ENCODE measurements at places on chromosomes 6 and 20. TPM values are rescaled to one million over a fixed set of nuclear protein-coding genes. Genes with fewer than 3 reads are reported as not detected.

The PCMTD2 gene
- 16.8 TPM for polyA plus RNA-seq

The C6orf52 gene
- polyA plus RNA-seq: 0.27 TPM

The RAB22A gene
- 8.6 TPM for polyA plus RNA-seq

The UBD gene
- polyA plus RNA-seq: 0.10 TPM

The ZNF334 gene
- polyA plus RNA-seq: 0.08 TPM

DNA sequence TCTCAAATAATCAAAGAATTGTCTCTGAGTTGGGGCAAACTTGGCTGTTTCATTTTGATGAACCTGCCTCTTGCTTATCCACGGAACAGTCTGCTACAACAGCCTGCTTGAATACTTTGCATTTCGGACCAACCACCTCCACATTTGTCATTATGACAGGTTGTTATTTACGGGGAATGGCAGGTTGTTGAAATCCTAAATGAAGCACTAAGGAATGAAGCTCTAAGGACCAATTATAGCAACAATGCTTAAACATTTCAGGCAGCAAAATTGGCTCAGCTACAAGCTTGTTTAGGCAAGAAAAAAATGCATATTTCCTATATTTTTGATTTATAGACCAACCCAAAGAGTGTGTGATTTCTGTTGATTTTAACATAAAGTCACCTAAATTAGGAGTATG lies 84.5 kb downstream of the MAP3K7 start:
- no peak for DNase-seq
- H3K36me3 ChIP-seq: no peaks in the 10 kb centered on the region
- no peak overlapping the region for H3K4me3 ChIP-seq
- no peaks in the 10 kb centered on the region for H3K4me1 ChIP-seq

DNA sequence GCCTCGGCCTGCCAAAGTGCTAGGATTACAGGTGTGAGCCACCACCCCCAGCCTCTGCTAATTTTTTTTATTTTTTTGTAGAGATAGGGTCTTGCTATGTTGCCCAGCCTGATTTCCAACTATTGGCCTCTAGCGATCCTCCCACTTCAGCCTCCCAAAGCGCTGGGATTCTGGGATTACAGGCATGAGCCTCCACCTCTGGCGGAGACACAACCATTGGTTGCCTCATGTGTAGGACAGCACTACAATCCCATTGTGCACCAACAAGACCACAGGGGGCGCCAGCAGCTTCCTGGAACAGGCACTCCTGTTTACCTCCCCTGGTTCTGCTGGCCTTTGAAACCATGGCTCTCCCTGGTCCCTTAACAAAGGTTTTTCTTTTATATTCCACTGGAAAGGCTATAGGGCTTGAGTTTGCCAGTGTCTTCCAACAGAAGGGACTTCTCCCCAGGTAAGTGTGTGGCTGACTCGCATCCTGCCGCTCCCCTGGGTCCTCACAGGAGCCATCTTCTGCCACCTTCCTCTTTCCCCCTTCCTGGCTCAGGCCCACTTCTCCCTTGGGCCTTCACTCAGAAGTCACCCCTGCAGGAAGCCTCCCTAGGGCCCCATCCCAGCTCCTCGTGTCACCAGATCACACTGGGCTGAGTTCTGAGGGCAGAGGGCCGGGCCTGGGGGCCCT lies 39.2 kb upstream of the TLDC2 start:
- peaks cover 27% of the 10 kb centered on the region for H3K4me1 ChIP-seq
- H3K36me3 ChIP-seq: no peaks in the 10 kb centered on the region
- no peak overlapping the region for H3K27ac ChIP-seq
- DNase-seq: peak; percentile 43

- DNase-seq: peak; percentile 94
- H3K4me1 ChIP-seq: peaks cover 60% of the 10 kb centered on the region
- peak overlapping the region; percentile 82 for H3K27ac ChIP-seq
- no peaks in the 10 kb centered on the region for H3K36me3 ChIP-seq
- no peaks in the 10 kb centered on the region for H3K27me3 ChIP-seq
- H3K4me3 ChIP-seq: no peak overlapping the region
Observed at GRCh38 chr6:52551483-52552277, 25.2 kb downstream of the TRAM2 start.

DNA sequence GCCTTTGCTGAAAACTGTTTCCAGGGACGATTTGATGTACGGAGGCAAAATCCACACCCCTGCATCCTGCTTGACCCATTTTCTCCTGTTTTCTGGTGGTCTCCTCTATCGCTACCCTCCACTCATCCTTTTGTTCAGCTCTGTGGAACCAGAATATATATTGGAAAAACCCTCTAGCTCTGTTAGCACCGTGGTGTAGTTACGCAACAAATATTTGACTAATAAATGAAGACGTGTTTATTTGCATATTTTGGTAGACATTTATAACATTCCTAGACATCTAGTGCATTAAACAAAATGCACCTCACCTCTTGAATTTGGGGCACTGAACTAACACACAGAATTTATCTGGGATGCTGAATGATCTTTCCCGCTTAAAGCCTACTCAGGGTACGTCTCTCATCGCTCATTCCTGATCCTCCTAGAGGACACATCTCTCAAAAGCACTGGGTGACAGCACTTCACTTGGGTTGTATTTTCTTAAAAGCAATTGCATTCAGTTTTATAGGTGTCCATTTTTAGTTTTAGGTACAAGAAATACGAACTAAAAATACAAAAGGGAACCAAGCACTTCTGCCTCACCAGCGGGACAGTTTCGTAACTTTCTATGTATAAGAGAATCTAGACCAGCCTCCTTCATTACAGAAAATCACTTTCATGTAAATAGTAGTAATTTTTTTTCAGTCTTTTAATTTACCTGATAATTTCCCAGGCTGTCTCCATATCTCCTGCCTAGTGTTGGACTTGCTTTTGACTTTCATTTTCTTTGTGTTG lies 59.2 kb downstream of the SNRNP48 start:
- no peaks in the 10 kb centered on the region for H3K4me1 ChIP-seq
- no peaks in the 10 kb centered on the region for H3K27me3 ChIP-seq
- no peak for DNase-seq

DNA sequence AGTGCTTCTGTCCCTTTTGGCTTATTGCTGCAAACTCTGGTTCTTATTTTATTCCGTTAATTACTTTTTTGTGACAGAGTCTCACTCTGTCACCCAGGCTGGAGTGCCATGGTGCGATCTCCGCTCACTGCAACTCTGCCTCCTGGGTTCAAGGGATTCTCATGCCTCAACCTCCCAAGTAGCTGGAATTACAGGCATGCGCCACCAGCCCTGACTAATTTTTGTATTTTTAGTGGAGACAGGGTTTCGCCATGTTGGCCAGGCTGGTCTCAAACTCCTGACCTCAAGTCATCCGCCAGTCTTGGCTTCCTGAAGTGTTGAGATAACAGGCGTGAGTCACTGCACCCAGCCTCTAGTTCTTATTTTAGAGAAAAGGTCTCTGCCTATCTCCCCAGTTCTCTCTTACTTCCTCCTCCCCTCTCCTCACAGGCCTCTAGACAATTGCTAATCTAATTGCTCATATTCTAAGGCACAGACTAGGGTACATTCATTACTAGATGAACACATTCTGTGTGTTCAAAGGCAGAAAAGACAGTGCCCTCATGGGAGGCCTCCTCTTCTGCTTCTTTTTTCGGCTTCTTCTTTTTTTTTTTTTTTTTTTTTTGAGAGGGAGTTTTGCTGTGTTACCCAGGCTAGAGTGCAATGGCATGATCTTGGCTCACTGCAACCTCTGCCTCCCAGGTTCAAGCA lies 27.0 kb downstream of the EDEM2 start:
- H3K27ac ChIP-seq: peak overlapping the region; percentile 54
- DNase-seq: peak; percentile 72
- no peaks in the 10 kb centered on the region for H3K27me3 ChIP-seq
- no peak overlapping the region for H3K4me3 ChIP-seq
- H3K4me1 ChIP-seq: peaks cover 48% of the 10 kb centered on the region

DNA sequence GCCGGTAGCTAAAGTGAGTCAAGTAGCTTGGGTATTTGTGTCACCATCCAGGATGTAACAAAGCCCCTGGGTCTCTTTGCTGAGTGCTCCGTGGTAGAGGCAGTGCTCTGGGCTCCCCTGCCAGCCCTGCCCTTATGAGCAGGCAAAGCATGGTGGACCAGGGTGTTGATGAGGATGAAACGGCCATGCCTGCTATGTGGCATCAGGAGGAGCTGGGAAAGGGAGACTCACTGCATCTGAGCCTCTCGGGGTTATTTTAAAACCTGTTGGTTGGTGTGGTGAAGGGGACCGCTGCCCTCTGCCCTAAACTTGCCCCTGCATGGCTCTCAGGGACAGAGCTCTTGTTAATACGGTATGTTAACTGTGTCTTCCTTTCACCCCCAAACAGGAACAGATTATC lies 143.1 kb downstream of the DTNBP1 start:
- H3K4me1 ChIP-seq: no peaks in the 10 kb centered on the region
- no peak for DNase-seq
- no peak overlapping the region for H3K27ac ChIP-seq
- H3K4me3 ChIP-seq: no peak overlapping the region
- H3K27me3 ChIP-seq: no peaks in the 10 kb centered on the region

Data from endothelial cell of umbilical vein (primary cell).